ENCODE measurements at places on chromosomes 2 and 18.

DNA sequence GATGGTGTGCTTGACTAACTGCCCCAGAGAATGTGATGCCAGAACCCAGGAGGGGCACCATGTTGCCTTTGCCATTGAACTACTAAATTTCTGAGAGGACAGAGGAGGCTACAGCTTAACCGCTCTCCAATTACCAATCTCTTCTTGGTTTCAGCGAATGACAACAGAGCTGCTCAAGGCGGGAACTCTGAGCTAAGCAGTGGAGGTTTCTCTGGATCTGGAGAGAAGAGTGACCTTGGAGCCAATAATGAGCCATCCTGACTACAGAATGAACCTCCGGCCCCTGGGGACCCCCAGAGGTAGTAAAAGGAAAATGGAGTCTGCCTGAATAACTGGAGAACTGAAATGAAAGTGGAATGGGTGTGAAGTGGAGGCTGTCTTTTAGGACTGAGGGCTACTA is 53.2 kb downstream of the DIS3L2 start:
- no peak for DNase-seq

GRCh38 chr2:54999182-54999581 is 51.1 kb downstream of the RTN4 start:
- DNase-seq: peak; percentile 27

GRCh38 chr2:74778381-74779264 is 55.3 kb upstream of the HK2 start:
- peak; percentile 32 for DNase-seq

GRCh38 chr2:237631801-237632585 is 4.6 kb downstream of the LRRFIP1 start:
- no peak for DNase-seq

- DNase-seq: no peak
Measured at GRCh38 chr2:194700726-194701125, 956.3 kb upstream of the SLC39A10 start.

- DNase-seq: no peak
Measured at GRCh38 chr2:49465157-49465831, 311.0 kb upstream of the FSHR start.

DNA sequence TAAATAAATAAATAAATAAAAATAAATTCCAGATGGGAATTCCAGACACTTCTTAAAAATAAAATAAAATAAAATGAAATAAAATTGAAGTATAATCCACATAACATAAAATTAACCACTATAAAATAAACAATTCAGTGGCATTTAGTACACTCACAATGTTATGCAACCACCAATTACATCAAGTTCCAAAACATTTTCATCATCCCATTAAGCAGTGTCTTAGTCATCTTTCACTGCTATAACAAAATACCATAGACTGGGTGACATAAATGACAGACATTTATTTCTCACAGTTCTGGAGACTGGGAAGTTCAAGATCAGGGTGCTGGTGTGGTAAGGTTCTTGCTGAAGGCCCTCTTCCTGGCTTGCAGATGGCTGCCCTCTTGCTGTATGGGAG is 22.6 kb upstream of the PROKR1 start:
- no peak for DNase-seq

DNA sequence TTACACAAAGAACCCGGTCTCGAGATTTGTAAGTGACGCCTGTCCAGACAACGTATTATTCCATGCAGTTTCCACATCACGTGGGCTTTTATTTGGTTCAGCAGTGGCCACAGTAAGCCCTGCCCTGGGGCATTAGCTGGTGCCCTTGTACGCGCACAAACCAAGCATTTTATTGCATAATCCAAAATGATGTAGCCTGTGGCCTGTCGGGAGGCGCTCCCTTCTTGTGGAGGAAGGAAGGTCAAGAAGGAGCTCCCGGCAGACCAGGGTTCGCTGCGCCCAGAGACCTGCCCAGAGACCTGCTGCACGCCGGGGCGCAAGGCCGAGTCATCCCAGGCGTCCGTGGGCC is 179.6 kb upstream of the ALKAL2 start:
- DNase-seq: no peak

DNA sequence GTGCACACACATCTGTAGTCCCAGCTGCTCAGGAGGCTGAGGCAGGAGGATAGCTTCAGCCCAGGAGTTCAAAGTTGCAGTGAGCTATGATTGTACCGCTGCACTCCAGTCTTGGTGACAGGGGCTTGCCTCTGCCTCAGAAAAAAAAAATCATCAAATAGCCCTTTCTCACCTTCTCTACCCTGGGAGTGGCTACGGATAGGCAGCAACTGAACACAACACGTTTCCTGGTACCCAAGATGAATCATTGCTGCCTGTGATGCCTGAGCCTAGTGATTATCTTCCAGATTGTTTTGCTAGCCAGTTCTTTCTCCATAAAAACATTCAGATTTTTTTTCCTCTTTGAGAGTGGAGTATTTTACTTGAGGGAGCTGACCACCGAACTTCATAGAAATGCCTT is 13.5 kb downstream of the INPP4A start:
- no peak for DNase-seq

DNA sequence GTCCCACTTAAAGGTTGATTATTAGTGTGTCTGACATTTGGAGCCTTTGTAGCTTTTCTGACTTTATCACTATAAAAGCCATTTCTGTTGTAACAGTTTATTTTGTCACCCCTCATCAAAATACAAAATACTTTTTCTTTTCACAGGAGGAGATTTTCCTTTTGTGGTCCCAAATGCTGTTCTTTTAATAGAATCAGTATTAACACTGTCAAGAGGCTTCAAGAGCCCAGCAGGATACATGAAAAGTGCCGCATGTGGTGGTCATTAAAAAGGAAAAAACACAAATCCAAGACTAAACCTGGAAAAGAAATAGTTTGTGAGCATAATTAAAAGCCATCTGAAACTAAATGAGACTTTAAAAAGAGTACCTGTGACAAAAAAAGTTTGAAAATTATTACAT is 515.7 kb downstream of the DCDC2C start:
- DNase-seq: no peak
